ENCODE measurements at places on chromosomes 6 and 20. TPM values are rescaled to one million over a fixed set of nuclear protein-coding genes. Genes with fewer than 3 reads are reported as not detected.

DNA sequence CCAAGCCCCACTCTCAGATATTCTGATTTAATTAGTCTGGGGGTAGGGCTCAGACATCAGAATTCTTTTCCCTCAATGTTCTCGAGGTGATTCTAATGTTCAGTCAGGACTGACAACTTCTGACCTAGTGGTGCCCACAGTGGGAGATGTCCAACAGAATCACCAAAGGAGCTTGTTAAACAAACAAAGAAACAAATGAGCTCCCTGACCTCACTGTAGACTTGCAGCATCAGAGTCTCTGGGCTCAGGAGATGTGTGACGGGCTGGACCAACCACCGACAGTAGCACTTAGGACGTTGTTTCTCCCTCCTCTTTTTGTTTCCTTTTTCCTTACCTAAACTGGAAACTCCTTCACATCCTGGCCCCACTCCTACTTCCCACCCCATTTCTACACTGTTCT, 49.3 kb downstream of the CLIC5 start:
- DNase-seq = no peak

- no peak for DNase-seq
These were observed 82.3 kb upstream of the BCLAF1 start for GRCh38 chr6:136371959-136372358.

- no peak for DNase-seq
These were observed 38.2 kb upstream of the FANCE start for GRCh38 chr6:35413911-35414310.

DNA sequence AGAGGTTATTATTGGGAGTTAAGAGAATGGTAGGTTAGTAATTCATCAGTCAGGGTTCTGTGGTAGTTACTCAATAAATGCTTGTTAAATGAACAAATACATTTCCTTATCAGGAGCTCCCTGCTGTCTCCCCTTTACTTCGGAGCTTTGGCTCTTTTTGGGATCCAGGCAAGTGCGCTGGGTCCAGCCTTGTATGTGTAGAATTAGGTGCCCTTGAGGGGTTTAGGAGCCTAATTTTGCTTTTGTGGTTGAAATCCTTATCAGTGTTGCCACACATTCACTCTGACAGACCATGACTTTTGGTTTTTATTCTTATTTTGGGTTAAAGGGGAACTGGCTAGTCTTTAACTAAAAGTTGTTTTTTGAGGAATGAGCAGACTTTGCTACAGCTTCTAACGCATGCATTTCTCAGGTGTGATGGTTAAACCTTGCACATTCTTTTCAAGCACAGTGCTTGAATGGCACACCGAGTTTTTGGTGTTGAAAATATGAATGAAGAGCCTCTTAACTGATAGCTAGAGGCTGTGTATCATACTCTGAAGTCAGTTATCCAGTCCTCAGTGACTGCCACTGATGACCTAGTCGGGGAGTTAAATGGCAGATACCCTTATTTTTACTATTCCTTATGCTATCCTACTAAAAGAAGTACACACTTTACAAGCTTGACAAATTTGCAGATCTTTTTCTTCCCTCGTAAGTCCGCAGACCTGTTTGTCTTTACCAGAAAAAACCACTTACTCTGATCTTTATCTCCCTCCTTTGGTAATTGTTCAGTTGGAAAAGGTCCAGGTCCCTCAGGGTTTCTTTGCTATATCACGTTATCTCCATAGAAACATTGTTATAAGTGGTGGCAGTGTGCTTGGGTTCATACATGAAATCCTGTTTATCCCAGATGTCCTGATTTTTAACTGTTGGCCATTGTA, 50.7 kb upstream of the PLCG1 start:
- DNase-seq = no peak

GRCh38 chr6:100986921-100987320, 105.8 kb upstream of the ASCC3 start:
- DNase-seq = no peak

- DNase-seq = no peak
These were observed 160.8 kb upstream of the RSPO3 start for GRCh38 chr6:126957721-126958120.

- DNase-seq = no peak
These were observed 38.3 kb upstream of the SMLR1 start for GRCh38 chr6:130788954-130789353.

DNA sequence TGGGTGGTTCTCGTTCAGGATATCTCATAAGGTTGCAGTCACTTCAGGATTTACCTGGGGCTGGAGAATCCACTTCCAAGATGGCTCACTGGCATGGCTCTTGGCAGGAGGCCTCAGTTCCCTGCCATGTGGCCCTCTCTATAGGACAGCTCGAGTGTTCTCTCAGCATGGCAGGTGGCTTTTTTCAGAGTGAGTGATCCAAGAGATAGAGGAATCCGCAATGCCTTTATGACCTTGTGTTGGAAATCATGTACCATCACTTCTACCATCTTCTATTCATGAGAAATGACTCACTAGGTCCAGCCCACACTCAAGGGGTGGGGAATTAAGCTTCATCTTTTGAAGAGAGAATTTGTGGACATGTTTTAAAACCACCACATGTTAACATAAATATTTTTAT, 37.8 kb downstream of the PPP1R16B start:
- DNase-seq = no peak

GRCh38 chr6:56595490-56596122, 47.1 kb downstream of the DST start:
- no peak for DNase-seq

Gene CLVS2
- not detected for polyA plus RNA-seq

Gene HTR1B
- not detected for polyA plus RNA-seq

Gene HUS1B
- 0.07 TPM for polyA plus RNA-seq

Gene ZFP57
- not detected for polyA plus RNA-seq

Gene TRIM10
- 0.29 TPM for polyA plus RNA-seq

Gene ADAT2
- polyA plus RNA-seq = 3.7 TPM

Gene TNFRSF21
- polyA plus RNA-seq = 2.1 TPM

Gene NOX3
- not detected for polyA plus RNA-seq

Gene CST3
- polyA plus RNA-seq = 662 TPM

All from liver (tissue), 10 donors.